NCI-H1092 treated with DMSO at 0.1 percent for 48 hours (cell line): ENCODE measurements at places on chromosomes 5 and 9.

GRCh38 chr9:96241391-96241809 lies 60.6 kb downstream of the HSD17B3 start:
- DNase-seq: no peak

- no peak for DNase-seq
Measured at GRCh38 chr5:90813392-90813791, 254.8 kb downstream of the ADGRV1 start.

GRCh38 chr9:15386465-15386864 lies 36.2 kb upstream of the SNAPC3 start:
- DNase-seq: no peak

DNA sequence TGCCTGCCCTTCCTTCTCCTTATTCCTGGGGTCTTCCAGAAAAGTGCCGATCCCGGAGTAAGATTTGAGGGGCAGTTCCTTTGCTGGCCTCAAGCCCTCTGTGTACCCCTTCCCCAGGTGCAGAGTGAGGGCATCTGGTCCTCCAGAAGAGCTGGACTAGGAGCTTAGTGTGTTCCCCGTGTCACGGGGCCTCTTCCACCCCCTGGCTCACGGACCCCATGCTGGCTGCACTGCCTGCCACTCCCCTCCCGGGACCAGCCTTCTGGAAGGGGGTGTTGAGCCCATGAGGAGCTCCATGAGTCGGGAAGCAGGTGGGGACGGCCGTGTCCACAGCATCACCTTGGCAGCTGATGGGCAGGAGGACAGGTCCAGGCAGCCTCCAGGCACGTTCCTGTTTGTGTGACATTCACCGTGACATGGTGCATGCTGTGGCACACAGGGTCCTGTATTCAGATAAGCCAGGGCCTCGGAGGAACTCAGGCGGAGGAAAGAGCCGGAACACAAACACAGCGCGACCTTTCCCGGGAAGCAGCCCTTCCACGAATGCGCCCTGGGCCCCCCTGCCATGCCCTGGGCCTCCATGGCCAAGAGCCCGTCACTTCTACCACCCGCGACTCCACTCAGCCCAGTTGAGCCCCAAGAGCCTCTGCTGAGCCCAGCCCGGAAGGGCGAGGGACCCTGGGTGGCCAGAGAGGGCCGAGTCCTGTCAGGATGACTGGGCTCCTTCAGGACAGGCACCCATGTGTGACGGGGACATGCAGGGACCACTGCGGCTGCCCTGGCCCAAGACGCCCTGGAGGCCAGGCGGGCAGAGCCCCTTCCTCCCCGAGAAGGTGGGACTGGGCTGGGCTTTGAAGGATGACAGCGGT lies 5.9 kb upstream of the LCN1 start:
- DNase-seq: no peak

DNA sequence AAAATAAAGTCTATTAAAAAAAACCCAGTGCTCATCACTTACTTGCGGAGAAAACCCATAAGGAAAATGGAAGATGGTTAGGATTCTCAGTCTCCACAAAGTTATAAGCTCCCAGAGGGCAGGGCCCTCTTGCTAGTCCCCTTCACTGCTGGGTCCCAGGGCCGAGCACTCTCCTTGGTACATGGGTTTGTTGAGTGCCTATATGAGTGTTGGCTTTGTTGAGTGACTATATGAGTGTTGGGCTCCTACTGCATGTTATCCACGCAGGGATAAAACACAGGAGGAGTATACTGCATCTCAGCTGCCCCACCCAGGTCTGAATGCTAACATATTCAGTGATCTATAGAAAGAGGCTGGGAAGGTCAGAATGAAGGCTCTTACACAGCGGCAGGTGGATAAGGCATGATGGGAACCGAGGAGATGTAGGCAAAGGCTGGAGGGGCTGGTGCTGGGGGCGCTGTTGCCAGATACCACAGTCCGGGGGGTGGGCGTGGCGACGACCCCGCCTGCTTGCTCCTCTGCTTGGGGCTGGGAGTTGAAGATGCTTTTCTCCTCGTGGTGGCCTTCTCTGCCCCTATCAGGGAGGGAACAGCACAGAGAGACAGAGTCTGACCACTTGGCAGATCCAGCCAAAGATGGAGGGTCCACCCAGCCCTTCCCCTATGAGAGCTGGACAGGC lies 11.6 kb downstream of the ORM2 start:
- no peak for DNase-seq

DNA sequence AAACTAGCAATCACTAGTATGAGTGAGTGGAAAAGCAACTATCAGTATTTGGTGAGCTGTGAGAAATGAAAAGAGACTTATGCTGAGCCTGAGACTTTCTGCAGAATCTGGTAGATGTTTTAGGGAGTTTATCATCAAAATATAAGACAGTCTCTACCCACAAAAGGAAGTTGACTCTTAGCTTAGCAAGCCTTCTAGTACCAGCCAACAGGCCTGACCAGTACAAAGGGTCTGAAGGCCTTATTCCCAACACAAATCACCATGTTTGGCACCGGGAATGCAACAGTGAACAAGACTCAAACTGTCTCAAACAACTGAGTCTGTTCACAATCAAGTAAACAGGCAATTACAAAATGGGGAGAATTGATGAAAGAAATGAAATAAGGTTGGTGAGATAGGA lies 244.4 kb downstream of the CWC27 start:
- DNase-seq: no peak

DNA sequence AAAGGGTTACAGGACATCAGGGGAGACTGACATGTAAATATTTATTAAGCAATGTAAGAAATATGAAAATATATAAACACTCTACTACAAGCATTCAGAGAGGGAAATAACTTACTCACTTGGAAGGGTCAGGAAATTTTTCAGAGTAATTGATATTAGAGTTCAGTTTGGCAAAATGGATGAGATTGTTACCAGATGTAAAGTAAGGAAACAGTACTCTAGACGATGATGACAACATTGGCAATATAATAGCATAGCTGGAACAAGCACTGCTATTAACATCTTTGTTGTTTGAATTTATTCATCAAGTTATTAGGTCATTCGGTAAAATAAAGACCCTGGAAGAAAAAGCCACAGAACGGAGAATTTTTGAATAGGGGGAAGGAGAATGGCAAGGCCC lies 49.1 kb downstream of the GNA14 start:
- DNase-seq: no peak

DNA sequence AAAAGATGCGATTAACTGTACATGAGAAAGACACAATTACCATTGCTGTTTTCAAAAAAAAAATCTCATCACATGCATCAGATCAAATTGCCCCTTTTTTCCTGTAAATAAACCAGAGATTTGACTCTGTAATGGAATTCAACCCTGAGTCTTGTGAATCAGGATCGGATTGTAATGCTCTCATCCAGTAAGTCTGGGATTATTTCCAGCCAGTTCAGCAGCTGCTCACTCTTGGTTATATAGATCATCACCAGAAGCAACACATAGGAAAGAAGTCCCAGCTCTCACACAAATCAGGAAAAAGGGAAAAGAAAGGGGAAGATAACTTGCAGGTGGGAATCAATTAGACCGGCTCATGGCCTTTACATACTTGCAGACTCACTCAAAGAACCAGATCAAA lies 97.8 kb upstream of the SPOCK1 start:
- no peak for DNase-seq

- DNase-seq: no peak
Measured at GRCh38 chr9:120791161-120791560, 2.1 kb downstream of the FBXW2 start.

DNA sequence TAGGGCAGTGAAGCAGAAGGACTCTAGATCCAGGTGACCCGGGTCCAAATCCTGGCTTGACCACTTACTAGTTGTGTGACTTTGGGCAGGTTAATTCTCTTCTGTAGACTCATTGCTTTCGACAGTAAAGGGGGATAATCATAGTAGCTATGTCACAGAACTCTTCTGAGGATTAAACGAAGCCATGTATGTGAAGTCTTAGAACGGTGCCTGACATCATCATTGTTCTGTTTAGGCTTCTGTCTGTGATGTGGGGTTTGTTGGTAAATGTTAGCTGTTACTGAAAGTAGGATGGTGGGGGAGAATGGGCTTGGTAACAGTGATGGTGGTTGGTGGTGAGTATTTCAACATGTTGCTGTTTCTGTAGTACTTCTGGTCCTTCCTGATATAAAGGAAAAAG lies 73.7 kb downstream of the MAP1B start:
- no peak for DNase-seq

DNA sequence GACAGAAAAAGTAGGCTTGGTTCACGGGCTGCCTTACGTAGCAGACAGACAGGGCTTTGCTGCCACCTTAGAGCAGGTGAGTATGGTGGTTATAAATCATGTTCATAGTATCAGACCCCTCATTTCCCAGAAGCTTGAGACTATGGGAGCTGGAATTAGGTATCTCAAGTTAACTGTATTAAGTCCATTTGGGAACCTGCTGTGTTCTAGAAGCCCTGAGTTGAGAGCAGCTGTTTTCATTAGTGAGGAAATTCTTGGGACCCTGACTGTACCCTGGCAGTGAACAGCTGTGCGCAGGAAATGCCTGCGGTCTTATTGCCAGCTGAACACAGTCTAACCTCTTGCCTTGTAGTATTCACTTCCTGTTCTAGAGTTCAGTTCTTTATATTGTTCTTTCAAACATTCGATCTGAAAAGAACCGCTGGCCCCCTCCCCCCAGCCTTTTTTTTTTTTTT lies 29.8 kb downstream of the UGCG start:
- DNase-seq: no peak

DNA sequence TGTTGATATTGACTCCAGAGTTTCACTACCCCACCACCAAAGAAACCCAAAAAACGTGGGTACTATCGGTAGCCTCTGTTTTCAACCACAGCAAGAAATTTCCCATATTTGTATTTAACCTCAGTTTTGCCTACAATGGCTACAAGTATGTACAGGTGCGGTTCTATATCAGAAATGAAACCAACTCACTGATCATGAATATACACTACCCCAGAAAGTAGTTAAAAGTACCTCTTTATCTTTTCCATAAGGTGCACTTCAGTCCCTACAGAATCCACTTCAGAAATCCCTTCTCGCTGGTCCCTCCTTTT lies 140.6 kb upstream of the SLC12A2 start:
- no peak for DNase-seq

DNA sequence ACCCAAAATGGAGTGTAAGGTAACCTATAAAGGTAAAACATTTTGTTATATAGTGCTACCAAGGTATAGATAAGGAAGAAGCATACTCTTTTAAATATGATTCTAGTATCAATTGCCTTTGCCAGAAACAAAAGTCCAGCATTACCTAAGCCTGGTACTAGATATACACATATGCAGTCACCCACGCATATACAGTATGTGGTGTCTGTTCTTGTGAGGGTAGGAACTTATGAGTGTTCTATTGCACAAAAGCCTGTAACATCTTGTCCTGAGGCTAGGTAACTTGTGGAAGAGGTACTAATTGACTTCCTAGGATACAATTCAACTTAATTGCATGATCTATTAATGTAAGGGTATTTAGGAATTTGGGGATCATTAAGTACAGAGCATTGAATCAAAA lies 31.3 kb upstream of the IFNE start:
- no peak for DNase-seq
